Left lung (tissue), 14 donors: ENCODE measurements at places on chromosomes 11 and 22. TPM values are rescaled to one million over a fixed set of nuclear protein-coding genes. Genes with fewer than 3 reads are reported as not detected.

- DNase-seq, result no peak
Observed at GRCh38 chr11:109865548-109866186, 227.5 kb upstream of the ZC3H12C start.

- DNase-seq, result no peak
Observed at GRCh38 chr11:57552479-57552878, 15.0 kb downstream of the UBE2L6 start.

DNA sequence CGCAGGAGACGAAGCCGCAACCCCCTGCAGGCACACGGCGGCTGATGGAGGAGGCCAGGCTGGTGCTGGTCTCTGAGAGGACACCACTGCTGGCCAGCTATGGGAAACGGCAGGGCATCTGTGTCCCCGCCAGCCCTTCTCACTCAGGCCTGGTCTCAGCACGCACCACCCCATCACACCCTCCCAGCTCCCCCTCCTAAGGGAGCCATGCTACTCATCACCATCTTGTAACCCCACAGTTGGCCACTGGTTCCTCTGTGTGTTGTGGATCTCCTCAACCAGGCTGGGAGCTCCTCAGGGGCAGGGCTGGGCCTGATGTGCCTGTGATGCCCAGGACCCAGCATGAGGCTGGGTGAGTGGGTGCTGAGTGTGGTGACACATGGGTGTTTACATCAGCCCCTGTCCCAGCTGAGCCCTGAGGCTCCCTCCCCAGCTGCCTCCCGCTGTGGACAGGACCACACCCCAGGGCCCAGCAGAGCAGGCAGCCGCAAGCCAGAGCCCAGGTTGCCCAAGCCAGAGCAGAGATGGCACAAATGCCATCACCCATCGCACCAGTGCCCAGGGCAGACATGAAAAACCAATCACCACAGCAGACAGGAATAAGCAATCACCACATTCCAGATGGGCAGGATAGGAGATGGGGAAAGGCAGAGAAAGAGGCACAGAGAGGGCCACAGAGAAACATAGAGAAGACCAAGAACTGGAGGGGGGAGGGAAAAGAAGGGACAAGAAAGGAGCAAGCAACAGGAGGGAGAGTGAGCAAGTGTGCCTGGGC is 8.2 kb downstream of the ARVCF start:
- no peak for DNase-seq

DNA sequence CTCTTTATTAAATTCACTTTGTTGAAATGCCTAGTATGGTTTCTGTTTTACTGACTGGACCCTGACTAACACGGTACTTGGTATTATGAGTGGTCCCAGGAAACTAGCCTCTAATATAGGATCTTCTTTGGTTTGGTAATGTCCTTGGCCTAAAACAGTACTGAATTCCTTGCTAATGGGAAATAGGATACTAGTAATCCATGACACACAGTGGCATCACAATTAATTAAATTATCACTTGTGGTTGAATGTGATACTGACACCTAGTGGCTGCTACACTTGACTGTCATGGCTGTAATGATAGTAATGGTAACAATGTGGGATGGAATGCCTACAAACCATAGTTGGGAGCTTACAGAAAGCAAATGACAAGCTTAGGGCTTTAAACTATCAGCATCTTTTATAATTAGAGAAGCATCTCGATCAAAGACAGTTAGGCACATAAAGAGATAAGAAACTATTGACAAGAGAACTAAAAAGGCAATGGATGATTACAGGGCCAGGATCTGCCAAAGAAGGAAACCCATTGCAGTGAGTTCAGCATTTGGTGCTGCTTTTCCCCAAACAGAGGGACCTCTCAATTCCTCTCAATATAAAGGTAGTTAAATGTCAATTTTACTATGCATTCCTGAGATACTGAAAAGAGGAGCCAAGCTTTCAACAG is 8.6 kb downstream of the DNHD1 start:
- DNase-seq, result no peak

Gene PRAME
- total RNA-seq, result not detected

Gene SYT8
- total RNA-seq, result 8.8 TPM

Gene DLG2
- total RNA-seq, result 15.0 TPM
